ENCODE measurements at places on chromosomes 1 and 21.

GRCh38 chr1:10696977-10697376, 99.5 kb downstream of the CASZ1 start:
- DNase-seq, result no peak

DNA sequence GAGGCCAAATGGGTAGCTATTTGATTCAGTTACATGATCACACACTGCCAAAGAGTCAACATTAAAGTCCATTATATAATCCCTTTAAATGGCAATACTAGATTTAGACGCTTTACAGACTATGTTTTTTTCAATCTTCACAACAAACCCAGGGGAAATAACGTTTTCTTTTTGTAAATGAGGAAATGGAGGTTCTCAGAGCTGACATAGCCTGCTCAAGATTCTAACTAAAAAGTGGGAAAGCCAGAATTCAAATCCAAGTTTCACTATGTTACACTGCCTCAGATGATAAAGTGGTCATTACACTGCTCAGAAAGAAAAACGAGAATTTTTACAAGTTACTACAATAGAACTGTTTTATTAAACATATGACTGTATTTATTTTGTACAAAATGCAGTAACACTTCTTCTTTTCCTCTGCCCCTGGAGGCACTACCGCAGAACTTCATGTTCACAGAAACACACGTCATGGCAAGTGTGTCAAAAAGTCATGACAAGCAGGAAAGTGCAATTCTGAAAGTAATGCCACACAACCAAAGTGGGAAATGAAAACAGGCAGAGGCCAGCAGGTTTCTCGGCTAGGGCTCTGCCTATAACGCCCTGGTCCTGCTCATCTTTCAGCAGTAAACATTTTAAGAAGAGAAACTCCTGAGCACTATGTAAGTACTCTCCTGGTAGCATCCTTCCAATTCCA, 19.0 kb downstream of the THEMIS2 start:
- DNase-seq, result no peak

DNA sequence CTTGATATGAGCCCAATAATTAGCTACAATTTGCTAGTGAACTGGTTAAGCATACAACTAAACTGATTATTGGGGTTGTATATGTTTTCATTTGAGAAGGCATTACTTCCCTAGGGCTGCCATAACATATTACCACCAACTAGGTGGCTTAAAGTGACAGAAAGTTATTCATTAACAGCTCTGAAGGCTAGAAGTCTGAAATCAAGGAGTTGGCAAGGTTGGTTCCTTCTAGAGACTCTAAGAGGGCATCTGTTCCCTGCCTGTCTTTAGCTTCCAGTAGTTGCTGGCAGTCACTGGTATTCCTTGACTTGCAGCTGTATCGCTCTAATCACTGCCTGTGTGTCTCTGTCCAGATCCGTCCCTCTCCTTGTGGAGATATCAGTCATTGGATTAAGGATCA, 86.3 kb downstream of the LHX9 start:
- DNase-seq, result no peak

DNA sequence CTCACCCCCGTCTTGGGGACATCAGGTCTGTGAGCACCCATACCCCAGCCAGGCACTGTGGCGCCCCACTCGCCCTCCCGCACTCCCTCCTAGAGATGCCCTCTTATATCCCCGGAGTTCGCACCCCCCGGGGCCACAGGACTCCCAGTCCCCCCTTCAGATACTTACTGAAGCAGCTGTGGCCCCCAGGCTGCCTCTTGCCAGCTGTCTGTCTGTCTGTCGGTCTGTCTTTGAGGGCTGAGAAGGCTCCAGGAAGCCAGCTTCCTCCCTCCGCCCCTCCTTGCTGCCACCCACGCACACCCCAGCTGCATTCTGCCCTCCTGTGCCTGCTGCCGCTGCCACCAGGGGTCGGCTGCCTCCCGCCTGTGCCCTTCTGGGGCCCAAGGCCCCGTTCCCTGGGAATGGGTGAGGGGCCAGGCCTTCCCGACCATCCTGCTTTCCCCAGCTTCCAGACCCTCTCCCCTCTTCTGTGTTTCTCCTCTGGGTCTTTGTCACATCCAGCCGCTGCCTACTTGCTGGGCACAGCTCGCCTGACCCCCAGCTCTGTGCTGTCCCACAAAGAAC, at the start of gene PTPN7:
Gene PTPN7 (minus strand): TSS at position 226 of the 564 bp plus-strand sequence. CDS start 1,200 bp downstream, outside the sequence.
- no peak for DNase-seq

GRCh38 chr1:160129966-160130365, 14.4 kb downstream of the ATP1A2 start:
- DNase-seq, result no peak

DNA sequence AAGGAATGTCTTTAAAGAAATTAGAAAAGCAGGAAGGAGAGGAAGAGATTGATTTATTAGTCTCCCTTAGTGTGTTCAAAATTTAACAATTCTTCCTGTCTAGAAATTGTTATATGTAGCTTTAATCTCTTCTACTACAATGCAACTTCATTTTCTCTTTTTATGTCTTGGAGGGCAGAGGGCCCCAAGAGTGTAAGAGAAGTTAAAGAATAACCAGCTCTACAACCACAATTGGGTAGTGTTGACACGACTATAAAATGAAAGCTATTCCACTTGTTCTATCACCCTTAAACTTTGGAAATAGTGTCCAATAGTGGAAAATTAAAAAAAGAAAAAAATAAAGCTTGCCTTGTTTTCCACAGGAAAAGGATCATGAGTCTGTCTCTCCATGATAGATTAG, 82.6 kb upstream of the DPYD start:
- DNase-seq, result no peak

DNA sequence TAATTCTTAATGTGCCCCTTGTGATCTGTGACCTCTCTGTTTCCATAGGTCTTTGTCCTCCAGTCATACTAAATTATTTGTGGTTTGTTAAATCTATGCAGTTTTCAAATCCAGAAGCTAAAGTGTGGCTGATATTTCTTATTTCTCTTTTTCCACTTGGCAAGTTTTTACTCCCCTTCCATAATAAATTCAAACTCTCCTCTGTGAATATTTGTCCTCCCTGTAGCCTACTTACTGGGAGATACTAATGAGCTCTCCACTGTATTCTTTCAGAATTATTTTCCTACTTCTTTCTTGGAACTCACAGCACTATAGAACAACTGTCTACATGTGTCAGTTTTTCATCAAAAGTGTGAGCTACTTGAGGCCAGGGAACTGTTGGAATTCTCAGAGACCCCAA, 430.8 kb upstream of the PTBP2 start:
- no peak for DNase-seq

- DNase-seq, result no peak
Measured at GRCh38 chr1:29157269-29157601, 24.5 kb downstream of the SRSF4 start.

DNA sequence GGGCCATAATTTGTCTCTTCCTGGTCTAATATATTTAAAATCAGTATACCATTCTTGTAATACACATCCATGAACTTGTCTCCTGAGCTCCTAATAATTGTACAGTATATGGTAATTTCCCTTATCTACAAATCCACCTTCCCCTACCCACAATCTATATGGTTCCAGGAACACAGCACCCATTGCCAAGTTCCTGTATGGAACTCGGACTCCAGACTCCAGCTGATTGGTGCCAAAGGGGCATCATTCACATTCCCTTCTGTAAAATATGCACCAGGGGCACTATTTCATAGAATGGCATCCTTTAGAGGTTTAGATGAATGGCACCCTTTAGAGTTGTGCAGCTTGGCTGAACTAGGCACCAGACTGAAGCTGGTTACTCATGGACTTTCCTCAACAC, 58.8 kb upstream of the ZSWIM5 start:
- no peak for DNase-seq

DNA sequence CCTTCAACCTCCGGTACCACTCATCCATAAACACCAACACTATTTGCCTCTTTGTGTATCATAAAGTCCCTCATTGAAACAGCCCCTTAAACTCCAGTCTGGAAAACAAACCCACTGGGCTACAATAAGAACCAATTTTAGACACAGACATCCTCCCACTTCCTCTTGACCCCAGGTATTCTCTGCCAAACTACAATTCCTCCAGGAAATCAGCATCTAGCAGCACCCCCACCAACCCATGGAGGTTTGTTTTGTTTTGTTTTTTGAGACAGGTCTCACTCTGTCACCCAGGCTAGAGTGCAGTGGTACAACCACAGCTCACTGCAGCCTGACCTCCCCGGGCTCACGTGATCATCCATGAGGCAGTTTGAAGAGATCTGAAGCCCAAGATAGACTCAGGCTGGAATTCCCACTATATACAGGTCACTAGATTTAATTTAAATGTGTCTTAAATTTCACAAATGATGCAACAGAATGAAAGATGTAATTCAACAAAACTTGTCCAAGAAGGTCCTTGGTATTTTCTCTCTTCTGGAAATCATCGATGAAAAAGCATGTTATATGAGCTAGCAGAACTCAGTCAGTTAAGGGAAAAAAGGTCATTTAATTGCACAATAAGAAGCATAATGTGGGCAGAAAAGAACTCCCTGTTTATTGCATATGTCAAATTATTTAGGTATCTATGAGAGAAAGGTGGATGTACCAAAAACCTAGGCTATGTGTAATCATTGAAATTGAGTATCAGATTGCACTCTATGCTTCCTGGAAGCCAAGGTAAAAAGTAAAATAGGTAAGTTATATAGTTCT, 30.3 kb downstream of the TCP10L start:
- no peak for DNase-seq

DNA sequence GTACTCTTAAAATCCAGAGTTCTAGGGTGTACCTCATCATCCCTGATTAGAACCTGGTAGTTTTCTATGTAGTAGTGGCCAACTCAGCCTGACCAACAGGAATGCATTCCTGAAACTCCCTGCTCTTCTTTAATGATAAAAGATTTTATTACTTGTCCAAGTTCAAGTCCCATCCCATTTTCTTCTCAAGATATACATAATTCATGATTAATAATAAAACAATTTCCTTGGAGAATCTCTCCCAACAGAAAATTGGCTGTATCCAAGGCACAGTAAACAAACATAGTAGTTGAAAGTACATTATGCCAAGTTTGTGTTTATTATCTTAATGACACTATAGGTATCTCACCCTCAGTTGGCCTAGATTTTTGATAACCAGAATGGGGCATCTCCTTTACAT, 714.1 kb upstream of the ADAMTS5 start:
- DNase-seq, result no peak

DNA sequence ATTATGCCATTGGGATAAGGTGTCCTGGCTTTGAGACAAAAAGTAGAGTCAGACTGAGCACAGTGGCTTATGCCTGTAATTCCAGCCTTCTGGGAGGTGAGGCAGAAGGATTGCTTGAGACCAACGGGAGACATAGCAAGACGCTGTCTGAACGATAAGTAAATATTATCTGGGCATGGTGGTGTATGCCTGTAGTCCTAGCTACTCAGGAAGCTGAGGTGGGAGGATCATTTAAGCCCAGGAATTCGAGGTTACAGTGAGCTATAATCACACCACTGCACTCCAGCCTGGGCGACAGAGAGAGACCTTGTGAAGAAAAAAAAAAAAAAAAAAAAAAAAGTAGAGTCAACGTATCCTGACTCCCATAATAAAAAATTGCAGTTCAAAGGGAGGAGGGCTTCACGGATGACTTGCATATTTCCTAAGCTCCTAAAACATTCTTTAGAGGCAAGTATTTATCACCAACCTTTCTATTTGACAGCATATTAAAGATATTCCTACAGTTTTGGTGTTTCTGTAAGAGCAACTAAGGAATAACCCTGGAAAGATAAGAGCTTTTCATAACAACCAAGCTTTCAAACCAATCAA, 141.2 kb downstream of the SLC44A5 start:
- no peak for DNase-seq

- no peak for DNase-seq
Measured at GRCh38 chr1:54701996-54702395, 13.7 kb upstream of the TTC4 start.

- DNase-seq, result no peak
Measured at GRCh38 chr1:47722909-47723580, 274.1 kb downstream of the TRABD2B start.

DNA sequence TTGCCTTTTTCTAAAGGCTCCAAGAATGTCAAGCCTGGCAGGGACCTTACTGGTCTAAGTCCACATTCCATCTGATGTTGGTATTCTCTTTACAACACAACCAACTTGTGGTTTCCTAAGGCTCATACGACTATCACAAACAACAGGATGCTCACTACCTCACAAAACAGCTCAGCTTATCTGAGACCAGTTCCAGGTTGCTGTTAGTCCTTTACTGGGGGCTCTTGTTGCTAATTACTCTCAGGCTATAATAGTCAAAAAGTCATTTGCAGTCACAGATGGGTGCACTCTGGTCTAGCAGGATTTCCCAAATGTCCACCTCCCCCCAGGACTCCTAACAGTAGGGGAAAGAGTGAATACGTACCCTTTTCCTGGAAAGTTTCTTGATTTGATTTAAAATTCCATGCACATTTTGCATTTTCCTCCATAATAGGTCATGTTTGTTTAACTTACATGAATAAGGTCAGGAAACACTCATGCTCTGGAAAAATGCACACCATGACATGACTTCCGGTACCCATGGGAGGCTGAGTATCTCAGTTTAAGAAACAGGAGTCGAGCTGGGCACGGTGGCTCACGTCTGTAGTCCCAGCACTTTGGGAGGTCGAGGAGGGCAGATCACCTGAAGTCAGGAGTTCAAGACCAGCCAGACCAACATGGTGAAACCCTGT, 16.0 kb downstream of the LCK start:
- DNase-seq, result no peak

- no peak for DNase-seq
Measured at GRCh38 chr1:234000557-234001041, 96.1 kb downstream of the SLC35F3 start.

- DNase-seq, result no peak
Measured at GRCh38 chr1:118294875-118295642, 110.0 kb upstream of the SPAG17 start.

GRCh38 chr1:202501281-202501680, 152.8 kb downstream of the PPP1R12B start:
- no peak for DNase-seq

DNA sequence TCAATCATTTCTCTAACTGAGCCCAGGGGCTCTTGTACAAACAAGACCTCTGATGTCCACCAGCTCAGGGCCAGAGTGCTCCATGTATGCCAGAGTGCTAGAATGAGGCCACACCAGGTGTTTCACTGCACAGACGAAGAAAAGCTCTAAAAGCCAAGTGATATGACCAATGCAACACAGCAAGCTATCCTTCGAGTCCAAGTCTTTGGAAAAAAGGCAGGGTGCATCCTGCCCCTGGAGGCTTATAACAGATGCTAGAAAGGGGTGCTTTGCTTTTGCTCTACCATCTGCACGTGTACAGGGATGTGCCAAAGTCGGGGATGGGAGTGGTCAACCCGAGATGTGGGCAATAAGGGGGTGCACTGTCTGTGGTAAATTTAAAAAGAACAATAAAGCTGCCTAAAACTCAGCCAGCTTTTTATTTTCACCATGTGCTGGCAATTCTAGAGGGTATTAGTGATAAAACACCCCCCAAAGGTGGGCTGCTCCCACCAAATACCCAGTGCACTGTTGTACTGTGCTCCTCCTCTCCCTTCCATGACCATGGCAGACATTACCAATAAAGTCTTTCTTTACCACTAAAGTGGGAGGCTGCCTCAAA, 32.1 kb downstream of the SMIM12 start:
- no peak for DNase-seq
